ENCODE measurements at places on chromosomes 4 and X. TPM values are rescaled to one million over a fixed set of nuclear protein-coding genes. Genes with fewer than 3 reads are reported as not detected.

The NKX3-2 gene
- not detected for total RNA-seq

The FGFBP2 gene
- total RNA-seq, result 4.0 TPM

The RADX gene
- 1.9 TPM for total RNA-seq

The CCKAR gene
- 0.29 TPM for total RNA-seq
